ENCODE measurements at places on chromosomes 2 and 18. TPM values are rescaled to one million over a fixed set of nuclear protein-coding genes. Genes with fewer than 3 reads are reported as not detected.

- DNase-seq, result no peak
Observed at GRCh38 chr2:144249035-144249637, 270.8 kb downstream of the ZEB2 start.

DNA sequence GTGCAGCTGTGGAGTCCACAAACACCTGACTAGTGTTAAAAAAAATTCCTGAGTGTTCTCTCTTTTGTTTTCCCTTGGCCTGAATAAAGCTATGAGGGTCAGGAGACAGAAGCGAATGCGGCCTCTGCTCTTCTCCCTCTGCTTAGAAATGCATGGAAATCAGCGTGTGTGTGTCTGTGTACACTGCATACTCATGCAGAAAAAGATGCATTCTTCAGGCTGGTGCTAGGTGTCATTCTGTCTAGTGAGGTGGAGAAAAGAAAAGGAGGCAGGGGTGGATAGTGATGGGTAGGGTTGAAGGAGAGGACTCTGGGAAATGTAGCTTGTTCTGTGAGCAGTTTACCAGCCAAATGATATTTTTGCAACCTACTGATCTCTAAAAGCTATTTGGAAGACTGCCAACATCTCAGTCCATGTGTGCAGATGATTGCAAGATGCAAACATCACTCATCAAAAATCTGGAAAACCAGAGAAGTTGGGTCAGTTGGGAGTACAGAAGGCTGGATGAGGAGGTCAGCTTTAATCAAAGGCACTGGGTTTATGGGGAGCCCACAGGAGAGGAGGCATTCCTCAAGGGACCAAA, 177.7 kb downstream of the INSIG2 start:
- no peak for DNase-seq

- DNase-seq, result no peak
Observed at GRCh38 chr2:135485441-135485840, 45.6 kb downstream of the ZRANB3 start.

PLGLB2 gene
- total RNA-seq, result 7.3 TPM

NEU4 gene
- total RNA-seq, result 0.82 TPM

LDLRAD4 gene
- total RNA-seq, result 81.6 TPM

Data from cerebellum (tissue), 4 donors.